Activated gamma-delta T cell treated with anti-CD3 and anti-CD28 coated beads, Interleukin-2, amount 50 U/mL, for 16 hours (primary cell): ENCODE measurements at places on chromosomes 6 and 20.
A peak's percentile ranks its signal among the peaks of the same experiment; 100 is the strongest.

DNA sequence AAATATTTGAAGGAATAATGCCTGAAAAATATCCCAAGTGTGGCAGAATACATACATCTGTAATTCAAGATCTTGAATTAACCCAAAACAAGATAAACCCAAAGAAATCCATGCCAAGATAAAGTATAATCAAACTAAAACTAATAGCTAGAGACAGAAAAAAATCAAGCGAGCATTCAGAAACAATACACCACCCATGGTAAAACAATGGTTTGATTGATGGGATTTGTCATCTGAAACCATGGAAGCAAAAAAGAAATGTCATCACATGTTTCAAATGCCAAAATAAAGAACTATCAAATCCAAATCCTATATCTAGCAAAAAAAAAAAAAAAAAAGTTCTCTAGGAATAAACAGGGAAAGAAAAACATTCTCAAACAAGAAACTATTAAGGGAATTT, 5.1 kb upstream of the DEFB127 start:
- no peak for DNase-seq

GRCh38 chr20:64047968-64048401, 1.5 kb downstream of the SOX18 start:
- no peak for DNase-seq

GRCh38 chr6:118843685-118844390, 50.1 kb upstream of the ASF1A start:
- DNase-seq = no peak

DNA sequence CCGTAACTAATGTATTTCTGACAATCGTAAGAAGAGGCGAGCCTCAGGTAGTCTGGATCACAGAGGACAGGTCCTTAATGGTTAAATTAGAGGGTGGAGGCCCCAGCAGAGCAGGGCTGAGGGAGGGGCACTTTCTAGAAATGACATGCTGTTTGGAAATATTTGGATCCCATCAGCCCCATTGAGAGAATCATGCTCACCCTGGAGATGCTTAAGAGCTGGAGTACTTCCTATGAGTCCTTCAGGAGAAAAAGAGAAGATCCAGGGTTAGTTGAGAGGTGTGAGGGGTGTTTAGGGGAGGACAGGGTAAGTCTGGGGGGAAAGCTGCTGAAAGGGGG, 123.0 kb downstream of the TCP11 start:
- DNase-seq = no peak

- no peak for DNase-seq
These were observed 131.9 kb downstream of the SLC24A3 start for GRCh38 chr20:19344341-19344740.

DNA sequence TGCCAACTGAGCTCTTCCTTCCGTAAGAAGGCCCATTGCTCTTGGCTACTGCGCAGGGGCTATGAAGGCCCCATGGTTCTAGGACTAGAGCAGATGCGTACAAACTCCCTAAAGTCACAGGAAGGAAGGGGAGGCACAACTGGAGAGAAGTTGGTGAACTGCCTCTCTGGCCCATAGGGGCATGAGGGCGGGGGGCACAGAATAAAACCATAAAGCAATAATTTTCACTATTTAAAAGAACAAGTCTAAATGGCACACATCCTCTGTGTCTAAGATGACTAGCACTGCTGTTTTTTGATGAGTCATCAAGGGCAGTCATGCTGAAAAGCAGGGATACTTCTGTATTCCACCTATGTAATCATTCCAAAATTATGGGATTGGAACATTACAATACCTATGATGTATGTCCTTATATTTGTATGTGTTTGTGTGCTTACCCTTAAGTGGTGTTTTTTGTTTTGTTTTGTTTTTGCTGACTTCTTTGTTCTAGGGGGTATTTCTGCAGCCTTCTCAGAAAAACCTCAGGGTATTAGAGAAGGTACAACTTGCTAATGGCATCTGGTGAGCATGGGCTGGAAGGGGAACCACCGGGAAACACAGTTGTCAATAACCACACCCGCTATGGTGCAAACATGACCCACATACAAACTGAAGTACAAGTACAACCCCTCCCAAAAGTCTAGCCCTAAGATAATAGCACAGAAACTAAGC, 36.9 kb downstream of the B4GALT5 start:
- peak; percentile 36 for DNase-seq

- no peak for DNase-seq
These were observed 61.2 kb upstream of the RNF217 start for GRCh38 chr6:124901084-124901483.
